HS-5 (cell line): ENCODE measurements at places on chromosomes 13 and 19.
A peak's percentile ranks its signal among the peaks of the same experiment; 100 is the strongest.

- DNase-seq = no peak
These were observed 2.0 kb downstream of the GJB2 start for GRCh38 chr13:20190481-20191310.

GRCh38 chr19:9877780-9878510, 42.8 kb downstream of the PIN1 start:
- peak; percentile 80 for DNase-seq

- no peak for DNase-seq
These were observed 43.7 kb downstream of the ZNF557 start for GRCh38 chr19:7113233-7113632.

- DNase-seq = no peak
These were observed 39.0 kb downstream of the SMIM24 start for GRCh38 chr19:3441089-3441985.

DNA sequence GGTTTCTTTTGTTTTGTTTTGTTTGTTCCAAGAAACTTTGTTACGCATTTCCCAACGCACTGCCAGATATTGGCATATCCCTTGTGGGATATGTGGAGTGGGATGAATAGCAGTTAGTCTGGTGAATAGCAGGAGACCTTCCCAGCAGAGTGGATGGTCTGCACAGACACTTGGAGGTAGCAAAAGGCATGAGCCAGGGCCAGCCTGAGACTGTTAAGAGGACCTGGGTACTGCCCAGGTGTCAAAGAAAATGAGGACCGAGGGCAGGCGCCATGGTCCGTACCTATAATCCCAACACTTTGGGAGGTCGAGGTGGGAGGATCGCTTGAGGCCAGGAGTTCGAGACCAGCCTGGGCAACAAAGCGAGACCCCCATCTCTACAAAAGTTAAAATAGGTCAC, 13.5 kb upstream of the PDCD5 start:
- DNase-seq = no peak

- no peak for DNase-seq
These were observed 23.3 kb downstream of the TMEM38A start for GRCh38 chr19:16684216-16684615.

GRCh38 chr19:10568826-10569651, at the start of gene CDKN2D:
Gene CDKN2D, minus strand, starts transcription at chr19:10568979. Its CDS starts 326 bp downstream, at chr19:10568653.
- peak; percentile 99 for DNase-seq

DNA sequence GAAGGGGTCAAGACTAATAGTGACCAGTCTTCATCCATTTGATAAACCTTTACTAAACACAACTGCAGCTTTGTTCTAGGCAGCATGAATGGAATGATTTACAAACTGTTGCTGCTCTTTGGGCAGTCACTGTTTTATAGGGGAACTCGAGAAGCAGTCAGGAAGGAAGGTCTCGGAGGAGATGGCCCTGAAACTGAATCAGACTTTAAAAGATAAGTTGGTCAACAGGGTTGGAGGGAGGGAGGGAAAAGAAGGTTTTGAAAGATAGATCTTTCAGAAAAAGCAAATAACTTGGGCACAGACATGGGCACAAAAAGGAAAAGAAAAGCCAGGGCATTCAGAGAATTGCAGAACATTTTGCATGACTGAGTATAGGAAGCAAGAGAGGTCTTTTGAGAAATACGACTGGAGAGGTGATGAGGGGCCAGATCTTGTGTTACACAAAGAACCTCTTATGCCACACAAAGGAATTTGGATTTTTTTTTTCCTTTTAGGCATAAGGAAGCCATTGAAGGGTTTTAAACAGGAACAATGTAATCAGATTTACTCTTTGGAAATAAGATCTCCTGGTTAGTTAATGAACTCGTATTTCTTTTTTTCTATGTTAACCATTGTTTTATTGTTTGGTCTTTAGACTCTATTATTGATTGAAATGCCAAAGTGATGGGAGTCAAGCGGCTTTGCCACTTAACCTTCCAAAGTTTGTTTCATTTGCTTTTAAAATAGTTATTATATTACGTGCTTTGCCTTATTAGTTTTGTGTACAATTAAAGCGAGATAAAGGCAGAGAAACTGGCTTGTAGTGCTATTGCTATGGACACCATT, 37.5 kb upstream of the SACS start:
- no peak for DNase-seq
